Tibial artery (tissue), 4 donors: ENCODE measurements at places on chromosomes 13 and 19.
A peak's percentile ranks its signal among the peaks of the same experiment; 100 is the strongest.

- no peak for DNase-seq
Measured at GRCh38 chr19:1324806-1325567, 39.3 kb downstream of the EFNA2 start.

DNA sequence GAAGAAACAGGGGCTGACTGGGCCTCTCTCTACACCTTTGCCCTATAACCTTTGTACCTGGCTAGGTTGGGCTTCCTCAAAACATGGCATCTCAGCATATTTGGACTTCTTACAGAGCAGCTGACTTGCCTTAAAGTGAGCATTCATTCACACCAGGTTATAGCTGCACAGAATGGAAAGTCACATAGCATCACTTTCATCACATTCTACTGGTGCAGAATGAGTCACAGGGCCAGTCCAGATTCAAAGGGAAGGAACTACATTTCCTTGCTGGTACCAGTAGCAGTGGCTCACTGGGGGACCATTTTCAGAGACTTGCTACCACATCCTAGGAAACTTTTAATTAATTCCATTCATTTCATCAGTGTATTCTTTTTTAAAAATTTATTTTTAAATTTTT lies 20.3 kb upstream of the TPTE2 start:
- DNase-seq, result no peak

DNA sequence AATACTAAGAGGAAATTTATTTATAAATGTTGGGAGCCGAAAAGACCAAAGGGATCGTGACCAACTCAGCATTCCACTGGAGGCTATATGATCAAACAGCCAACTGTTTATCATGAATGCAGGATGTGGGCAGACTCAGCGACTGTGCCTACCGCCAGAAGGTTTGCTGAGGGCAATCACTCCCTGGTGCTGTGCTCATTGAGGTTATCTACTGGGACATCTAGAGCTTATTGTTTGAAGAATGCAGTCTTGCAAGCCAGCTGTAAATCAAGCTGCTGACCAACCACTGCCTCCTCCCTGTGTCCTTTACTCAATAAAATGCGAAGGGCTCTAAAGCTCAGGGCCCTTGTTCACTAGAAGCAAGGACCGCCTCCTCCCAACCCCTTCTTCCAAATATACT lies 8.5 kb upstream of the XPO4 start:
- peak; percentile 1 for DNase-seq

DNA sequence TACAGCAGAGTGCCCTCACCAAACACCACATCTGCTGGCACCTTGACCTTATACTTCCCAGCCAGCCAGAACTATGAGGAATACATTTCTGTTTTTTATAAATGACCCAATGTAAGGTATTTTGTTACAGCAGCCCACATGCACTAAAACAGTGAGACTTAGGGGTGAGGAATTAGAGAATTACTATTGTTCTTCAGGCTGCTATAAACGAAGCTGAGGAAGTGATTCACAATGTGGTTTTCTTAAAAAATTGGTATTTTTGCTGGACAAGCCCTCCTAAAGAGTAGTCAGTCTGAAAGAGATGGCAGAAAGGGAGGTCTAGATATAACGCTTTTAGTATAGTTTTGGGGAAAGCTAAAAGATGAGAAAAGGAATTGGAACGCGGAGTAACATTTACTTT lies 101.0 kb downstream of the SLITRK6 start:
- no peak for DNase-seq

DNA sequence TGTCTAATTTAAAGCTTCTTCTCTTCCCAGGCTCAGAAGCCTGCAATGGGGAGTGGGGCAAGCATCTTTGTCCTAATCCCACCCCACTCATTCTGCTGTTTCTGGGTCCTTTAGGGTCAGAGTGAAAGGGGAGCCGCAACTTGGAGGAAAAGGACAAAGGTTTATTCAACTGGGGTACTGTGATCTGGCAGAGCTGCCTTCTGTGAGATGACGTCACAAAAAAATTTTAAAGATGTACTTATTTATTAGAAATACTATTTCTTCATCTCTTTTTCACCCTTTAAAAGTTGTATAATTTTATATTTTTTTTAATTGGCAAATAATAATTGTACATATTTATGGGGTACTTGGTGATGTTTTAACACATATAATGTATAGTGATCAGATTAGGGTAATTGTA lies 302.6 kb downstream of the TDRD3 start:
- DNase-seq, result no peak

GRCh38 chr19:570251-570686 lies 2.1 kb upstream of the BSG start:
- no peak for DNase-seq
